ENCODE measurements at places on chromosomes 16 and 17. TPM values are rescaled to one million over a fixed set of nuclear protein-coding genes. Genes with fewer than 3 reads are reported as not detected.

The GRB7 gene
- 9.9 TPM for polyA plus RNA-seq

The KRTAP17-1 gene
- not detected for polyA plus RNA-seq

The NEUROD2 gene
- not detected for polyA plus RNA-seq

The VPS35 gene
- 44.4 TPM for polyA plus RNA-seq

The FZD2 gene
- 4.5 TPM for polyA plus RNA-seq

The WNK4 gene
- polyA plus RNA-seq, result 0.11 TPM

The SDR42E2 gene
- polyA plus RNA-seq, result not detected

All from mammary epithelial cell (primary cell).